HL-60 (cell line): ENCODE measurements at places on chromosomes 13 and 19.

- no peak for DNase-seq
Measured at GRCh38 chr19:8512115-8512967, 1.6 kb downstream of the ZNF414 start.

DNA sequence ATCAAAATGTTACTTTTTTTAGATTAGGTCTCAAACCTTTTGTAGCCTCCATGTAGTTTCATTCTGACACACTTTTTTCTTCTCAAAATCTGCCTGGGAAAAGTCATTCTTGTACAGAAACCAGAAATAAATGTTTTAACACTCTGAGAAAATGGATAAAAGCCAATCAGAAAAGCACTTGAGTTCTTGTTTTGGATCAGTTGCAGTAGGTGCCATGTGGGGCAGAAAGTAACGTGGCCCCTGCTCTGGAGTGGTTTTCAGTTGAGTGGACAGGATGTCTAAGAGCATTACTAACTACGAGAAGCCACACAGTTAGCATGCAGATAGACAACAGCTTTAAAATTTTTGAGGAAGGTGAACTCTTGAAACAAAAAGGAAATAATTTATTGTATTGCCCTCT is 19.1 kb downstream of the GPR183 start:
- no peak for DNase-seq

DNA sequence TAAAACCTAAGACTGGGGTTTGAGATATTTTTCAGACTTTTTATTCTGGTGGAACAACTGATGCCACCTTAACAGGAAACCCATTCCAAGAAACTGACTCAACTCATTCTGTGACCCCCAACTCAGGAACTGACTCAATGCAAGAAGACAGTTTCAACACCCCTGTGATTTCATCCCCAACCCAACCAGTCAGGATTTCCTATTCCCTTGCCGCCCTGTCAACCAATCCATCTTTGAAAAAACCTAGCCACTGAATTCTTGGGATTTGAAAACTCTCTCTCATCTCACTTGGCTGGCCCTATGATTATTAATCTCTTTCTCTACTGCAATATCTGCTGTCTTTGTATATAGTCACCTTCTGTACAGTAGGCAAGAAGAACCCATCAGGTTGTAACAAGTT is 1211.9 kb upstream of the ATXN8OS start:
- DNase-seq, result no peak

- no peak for DNase-seq
Measured at GRCh38 chr13:101289764-101290163, 126.5 kb downstream of the NALCN start.

GRCh38 chr19:51181913-51182419 is 39.9 kb downstream of the SIGLEC7 start:
- DNase-seq, result peak; percentile 84

DNA sequence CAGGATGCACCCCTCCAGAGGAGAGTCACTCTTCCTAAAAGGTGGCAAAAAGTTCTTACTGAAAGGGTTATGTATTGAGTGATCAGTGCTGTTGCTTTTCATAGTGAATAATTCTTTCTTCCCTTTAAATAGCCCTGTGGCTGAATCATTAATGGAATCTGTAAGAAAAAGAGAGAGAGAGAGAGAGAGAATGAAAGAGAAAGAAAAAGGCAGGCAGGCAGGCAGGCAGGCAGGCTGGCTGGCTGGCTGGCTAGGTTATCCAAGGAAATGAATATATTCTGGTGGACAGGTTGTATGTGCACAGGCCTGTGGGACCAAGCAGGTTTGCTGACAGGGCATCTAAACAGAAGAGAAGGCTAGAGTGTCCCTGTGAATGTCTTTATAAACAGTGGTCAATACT is 100.5 kb downstream of the DLEU7 start:
- no peak for DNase-seq

DNA sequence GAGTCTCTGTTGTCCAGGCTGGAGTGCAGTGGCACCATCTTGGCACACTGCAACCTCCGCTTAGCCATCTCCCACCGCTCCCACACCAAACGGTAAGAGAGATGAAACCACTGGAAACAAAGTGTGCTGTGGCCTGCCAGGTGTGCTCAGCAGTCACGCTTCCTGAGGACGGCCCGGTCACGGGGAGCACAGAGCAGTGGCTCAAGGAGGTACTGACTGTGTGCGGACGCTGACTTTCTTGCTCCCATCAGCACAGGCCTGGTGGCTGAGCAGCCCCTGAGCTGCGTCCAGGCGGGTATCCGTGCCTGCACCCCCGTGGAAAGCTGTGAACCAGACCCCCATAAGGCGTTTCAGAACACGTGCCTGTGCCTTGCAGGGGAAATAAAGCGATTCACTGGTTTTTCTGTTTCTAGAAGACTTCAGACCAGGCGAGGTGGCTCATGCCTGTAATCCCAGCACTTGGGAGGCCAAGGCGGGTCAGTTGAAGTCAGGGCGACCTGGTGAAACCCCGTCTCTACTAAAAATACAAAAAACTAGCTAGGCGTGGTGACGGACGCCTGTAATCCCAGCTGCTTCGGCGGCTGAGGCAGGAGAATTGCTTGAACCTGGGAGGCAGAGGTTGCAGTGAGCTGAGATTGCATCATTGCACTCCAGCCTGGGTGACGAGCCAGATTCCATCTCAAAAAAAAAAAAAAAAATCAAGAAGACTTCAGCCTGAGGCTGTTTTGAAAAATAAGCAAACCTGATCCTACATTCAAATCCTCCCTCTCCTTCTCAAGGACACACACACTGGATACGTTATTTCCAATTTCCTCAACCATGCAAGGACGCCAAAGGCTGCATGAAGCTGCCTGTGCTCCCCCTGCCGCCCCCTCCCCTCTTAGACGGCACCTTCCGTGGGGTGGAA is 25.5 kb downstream of the ADPRHL1 start:
- DNase-seq, result no peak

DNA sequence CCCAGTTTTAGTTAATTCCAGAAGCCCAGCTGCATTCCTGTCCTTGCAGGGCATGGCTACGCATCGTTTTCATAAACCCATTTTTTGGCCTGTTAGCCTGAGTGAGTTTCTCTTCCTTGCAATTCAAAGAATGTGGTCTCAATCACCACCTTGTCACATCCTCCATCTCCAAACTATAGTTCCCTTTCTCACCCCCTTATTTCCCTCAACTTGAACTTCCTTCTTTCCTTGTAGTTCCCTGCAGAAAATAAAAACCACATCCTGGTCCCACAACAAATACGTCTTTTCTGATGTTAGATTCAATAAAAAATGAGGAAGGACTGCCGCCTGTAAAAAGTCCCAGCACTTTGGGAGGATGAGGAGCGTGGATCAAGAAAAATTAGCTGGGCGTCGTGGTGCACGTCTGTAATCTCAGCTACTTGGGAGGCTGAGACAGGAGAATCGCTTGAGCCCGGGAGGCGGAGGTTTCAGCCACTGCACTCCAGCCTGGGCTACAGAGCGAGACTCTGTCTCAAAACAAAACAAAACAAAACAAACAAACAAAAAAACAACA is 13.2 kb downstream of the ADGRE3 start:
- DNase-seq, result peak; percentile 51

GRCh38 chr19:50496189-50497021 is 14.6 kb downstream of the JOSD2 start:
- no peak for DNase-seq

GRCh38 chr19:50300051-50300450 is 29.1 kb downstream of the KCNC3 start:
- DNase-seq, result no peak

- no peak for DNase-seq
Measured at GRCh38 chr13:114103801-114104654, 28.4 kb downstream of the RASA3 start.

DNA sequence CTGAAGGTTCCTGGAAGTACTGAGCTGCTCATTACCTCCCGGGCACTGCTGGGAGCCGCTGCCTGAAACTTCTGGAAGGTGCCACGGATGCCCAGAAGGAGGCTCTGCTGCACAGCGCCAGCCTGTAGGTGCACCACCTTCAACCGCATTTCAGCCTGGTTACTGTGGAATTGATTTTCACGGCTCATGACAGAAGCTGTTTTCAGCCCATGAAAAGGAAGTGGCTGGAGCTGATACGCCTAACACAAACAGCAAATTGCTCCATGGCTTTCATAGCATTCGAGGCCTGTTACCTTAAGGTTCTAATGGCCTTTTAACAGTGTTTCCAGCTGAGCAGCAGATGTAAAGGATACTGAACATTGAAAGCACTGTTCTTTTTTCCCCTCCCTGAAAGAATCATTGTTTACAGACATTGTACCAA is 22.0 kb downstream of the GPC6 start:
- no peak for DNase-seq

GRCh38 chr19:34494601-34495000 is 13.0 kb downstream of the WTIP start:
- no peak for DNase-seq

DNA sequence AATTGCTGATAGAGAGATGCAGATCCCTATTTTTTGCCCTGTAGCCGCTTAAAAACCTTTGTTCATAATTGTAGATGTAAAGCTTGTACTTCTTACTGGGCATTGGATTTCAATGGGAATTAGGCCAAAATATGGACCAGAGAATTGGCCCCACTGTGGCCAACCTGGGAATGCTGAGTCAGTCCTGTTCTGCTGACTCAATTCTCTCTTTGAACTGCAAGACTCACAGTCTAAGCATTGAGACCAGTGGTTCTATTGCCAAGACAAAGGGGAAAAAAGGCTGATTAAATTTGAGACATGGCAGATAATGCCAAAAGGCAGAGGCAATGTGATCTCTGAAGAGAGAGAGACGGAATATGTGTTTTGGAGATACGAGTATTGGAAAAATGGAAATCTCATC is 72.5 kb upstream of the UBL3 start:
- DNase-seq, result no peak

GRCh38 chr19:45218911-45219743 is 26.1 kb downstream of the EXOC3L2 start:
- no peak for DNase-seq

- DNase-seq, result no peak
Measured at GRCh38 chr13:34421858-34422475, 520.1 kb upstream of the NBEA start.

GRCh38 chr19:18058208-18059009 is 28.3 kb downstream of the IL12RB1 start:
- peak; percentile 82 for DNase-seq

DNA sequence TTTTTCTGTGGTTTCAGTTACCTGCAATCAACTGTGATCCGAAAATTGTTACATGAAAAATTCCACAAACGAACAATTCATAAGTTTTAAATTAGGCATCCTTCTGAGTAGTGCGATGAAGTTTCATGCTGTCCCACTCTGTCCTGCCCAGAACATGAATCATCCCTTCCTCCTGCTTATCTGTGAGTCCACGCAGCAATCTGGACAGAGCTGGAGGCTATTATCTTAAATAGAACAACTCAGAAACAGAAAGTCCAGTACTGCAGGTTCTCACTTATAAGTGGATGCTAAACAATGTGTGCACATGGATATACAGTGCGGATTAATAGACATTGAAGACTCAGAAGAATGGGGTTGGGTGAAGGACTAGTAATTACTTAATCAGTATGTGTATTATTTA is 583.7 kb upstream of the SPRY2 start:
- DNase-seq, result no peak

DNA sequence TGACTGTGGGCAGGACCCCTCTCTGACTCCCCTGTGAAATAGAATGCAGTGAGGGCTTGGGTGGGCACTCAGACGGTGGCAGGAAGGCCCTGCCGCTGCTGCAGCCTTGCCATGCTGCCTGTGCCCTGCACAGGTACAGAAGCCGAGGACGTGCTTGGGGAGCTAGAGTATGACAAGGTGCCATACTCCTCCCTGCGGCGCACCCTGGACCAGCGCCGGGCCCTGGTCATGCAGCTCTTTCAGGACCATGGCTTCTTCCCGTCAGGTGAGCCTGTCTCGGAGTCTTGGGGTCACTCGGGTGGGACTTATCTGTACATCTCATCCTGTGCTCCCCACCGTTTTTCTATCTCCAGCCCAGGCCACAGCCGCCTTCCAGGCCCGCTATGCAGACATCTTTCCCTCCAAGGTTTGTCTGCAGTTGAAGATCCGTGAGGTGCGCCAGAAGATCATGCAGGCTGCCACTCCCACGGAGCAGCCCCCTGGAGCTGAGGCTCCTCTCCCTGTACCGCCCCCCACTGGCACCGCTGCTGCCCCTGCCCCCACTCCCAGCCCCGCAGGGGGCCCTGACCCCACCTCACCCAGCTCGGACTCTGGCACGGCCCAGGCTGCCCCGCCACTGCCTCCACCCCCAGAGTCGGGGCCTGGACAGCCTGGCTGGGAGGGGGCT is 7.3 kb upstream of the PRR19 start:
- no peak for DNase-seq

DNA sequence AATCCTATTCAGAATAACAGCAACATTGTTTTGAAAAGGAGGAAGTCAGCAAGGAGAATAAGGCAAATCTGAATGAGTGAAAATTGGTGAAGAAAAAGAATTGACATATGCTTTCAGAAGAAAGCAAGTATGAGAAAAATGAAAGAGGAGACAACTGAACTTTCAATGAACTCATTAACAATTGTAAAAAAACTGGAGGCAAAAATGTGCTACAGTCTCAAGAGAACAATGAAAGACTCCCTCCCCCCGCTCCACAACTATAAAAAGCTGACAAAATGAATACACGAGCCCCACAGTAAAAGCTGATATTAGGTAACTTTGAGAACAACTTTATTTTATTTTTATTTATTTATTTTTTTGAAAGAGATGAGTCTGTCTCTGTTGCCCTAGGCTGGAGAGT is 373.1 kb downstream of the DIAPH3 start:
- no peak for DNase-seq

GRCh38 chr19:13118424-13119193 is 545 bp downstream of the NACC1 start:
- peak; percentile 63 for DNase-seq

DNA sequence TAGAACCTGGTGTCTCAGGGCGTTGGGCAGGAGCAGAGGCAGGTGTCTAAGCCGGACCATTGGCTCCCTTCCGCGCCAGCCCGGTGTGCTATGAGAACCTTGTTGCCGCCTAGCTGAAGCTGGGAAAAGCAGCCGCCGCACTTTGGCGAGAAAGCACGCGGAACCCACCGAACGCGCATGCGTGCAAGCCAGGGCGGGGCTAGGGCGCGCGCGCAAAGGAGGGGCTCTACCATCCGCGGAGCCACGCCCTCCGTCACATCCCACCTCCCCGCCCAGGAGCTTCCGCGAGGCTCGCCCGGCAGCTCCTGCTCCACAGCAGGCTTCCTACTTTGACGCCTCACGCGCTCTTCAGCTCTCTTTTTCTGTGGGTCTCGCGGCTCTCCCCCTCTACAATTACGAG is 51.3 kb downstream of the WDR87 start:
- no peak for DNase-seq

DNA sequence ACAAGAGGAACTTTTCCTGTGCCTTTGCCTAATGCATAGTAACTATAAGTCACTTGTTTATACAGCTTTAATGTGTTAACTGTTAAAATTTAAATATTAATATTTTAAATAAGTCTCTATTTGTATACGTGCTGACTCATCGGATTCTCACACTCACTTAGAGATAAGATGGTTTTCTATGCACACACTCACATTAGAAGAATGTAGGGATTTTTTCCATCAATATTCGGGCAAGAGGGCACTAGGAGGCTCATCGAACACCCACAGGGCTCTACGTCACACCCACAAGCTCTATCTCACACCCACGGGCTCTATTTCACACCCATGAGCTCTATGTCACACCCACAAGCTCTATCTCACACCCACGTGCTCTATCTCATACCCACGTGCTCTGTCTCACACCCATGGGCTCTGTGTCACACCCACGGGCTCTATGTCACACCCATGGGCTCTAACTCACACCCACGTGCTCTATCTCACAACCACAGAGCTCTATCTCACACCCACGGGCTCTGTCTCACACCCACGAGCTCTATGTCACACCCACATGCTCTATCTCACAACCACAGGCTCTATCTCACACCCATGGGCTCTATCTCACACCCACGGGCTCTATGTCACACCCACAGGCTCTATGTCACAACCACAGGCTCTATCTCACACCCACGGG is 73.4 kb downstream of the COL4A2 start:
- no peak for DNase-seq

- DNase-seq, result peak; percentile 91
Measured at GRCh38 chr19:4870025-4870700, 2.7 kb upstream of the PLIN3 start.
